ENCODE measurements at places on chromosomes 1 and 21.

- DNase-seq = no peak
Observed at GRCh38 chr1:65323246-65323645, 13.9 kb downstream of the DNAJC6 start.

DNA sequence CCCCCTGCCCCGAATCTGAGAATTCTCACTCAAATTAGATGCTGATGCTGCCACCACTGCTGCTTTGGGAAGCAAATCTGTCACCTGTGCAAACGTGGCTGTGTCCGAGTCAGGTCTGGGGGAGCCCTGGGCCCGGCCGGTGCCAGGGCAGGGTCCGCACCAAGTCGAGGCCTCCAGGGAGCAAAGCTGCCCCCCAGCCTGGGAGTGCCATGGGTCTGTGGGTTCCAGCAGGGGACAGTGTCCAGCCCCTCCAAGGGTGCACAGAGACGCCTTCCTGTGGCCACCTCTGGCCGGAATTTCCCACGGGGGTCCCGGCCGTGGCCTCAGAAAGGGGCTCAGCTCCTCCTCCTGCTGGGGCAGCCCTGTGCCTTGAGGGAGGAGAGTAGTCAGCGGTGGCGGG, 27.7 kb upstream of the TTLL10 start:
- no peak for DNase-seq

DNA sequence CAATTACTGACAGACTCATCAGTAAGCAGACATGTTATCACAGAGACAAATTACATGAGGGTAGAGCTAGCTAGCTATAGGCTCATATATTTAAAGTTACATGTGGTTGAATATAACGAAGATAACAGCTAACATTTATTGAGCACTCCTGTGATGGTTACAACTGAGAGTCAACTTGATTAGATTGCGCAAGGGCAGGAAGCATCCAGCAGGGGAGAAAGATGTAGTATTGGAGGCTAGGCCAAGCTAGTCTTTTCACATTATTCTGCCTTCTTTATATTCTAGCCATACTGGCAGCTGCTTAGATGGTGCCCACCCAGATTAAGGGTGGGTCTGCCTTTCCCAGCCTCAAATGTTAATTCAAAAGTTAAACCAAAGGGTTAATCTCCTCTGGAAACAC, 37.1 kb downstream of the PIGK start:
- DNase-seq = no peak

DNA sequence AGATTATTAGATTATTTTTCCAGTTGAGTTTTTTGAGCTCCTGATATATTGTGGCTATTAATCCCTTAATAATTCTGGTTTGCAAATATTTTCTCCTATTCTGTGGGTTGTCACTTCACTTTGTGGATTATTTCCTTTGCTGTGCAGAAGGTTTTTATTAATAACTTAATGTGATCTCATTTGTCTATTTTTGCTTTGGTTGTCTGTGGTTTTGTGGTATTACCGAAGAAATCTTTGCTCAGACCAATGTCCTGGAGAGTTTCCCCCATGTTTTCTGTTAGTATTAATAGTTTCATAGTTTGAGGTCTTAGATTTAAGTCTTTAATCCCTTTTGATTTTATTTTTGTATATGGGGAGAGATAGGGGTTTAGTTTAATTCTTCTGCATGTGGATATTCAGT, 7.1 kb upstream of the TBX19 start:
- no peak for DNase-seq

Data from GM19239 (cell line).